ENCODE measurements at places on chromosomes 6 and 20. TPM values are rescaled to one million over a fixed set of nuclear protein-coding genes. Genes with fewer than 3 reads are reported as not detected.

The GGTLC1 gene
- total RNA-seq, result not detected

The TNXB gene
- total RNA-seq, result 210 TPM

The CLPSL2 gene
- total RNA-seq, result not detected

The DUSP15 gene
- total RNA-seq, result 3.9 TPM

The SLC25A27 gene
- 44.4 TPM for total RNA-seq
